Stimulated activated CD4-positive, alpha-beta T cell treated with anti-CD3 and anti-CD28 coated beads, Interleukin-4, amount 100 ng/mL, for 1 hour (primary cell): ENCODE measurements at places on chromosomes 7 and 10.

- DNase-seq: no peak
Observed at GRCh38 chr7:158431941-158432347, 155.7 kb downstream of the PTPRN2 start.

- peak; percentile 79 for DNase-seq
Observed at GRCh38 chr10:26438534-26439341, 597 bp downstream of the APBB1IP start.

DNA sequence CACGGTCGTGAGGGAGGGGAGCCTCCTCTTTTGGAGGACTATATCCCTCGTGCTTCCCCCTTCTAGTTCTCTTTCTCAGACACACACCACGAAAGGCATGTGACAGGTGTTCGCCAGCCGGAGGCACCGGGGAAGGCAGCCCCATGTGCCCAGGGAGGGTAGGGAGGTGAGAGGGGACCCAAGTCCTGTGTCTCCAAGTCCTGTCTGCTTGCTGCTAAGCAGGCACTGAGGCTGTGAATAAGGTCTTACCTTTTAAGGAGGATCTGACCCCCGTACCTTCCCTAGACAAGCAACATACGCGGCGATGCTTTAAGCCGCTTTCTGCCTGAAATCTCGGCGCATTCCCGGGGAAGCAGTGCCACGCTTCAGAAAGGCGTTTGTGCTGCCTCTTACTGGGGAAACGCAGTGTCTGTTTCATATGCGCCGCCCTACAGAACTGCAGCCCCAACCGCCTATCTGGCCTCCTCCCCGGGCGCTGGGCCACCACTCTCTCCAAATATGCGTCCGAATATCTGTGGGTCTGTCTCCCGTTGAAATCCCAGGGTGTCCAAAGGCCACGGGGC is 770 bp downstream of the PLXNA4 start:
- DNase-seq: no peak

DNA sequence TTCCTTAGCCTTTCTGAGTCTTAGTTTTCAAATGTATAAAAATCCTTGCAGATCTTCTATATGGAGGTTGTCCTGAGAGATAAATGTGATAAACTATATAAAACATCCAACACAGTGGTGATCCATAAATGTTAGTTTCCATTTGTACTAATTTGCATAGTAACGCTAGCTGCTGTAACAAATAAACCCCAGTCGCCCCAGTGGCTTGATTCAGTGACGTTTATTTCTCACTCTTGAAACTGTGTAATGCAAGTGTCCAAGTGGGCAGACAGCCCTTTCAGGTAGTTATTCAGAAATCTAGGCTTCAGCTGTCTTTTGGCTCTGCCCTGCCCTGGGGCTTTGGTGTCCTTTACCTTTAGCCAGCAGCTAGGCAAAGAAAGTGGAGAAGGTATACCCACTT is 106.3 kb downstream of the VTI1A start:
- no peak for DNase-seq

DNA sequence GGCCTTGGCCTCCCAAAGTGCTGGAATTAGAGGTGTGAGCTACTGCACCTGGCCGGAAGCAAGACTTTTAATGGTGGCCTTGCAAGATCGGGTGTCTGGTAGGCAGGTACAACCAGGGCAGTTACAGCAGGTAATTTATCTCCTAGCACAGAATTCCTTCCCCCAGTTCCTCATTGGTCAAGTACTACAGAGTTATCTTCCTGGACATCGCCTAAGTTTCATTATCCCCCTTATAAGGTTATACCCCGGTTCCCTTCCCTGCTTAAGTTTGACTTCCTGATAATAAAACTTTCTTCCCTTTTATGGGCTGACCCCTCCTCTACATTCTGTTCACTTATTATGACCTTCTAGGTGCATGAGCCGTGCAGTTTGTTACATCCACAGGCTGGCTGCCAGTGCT is 19.0 kb upstream of the CYP3A43 start:
- no peak for DNase-seq

DNA sequence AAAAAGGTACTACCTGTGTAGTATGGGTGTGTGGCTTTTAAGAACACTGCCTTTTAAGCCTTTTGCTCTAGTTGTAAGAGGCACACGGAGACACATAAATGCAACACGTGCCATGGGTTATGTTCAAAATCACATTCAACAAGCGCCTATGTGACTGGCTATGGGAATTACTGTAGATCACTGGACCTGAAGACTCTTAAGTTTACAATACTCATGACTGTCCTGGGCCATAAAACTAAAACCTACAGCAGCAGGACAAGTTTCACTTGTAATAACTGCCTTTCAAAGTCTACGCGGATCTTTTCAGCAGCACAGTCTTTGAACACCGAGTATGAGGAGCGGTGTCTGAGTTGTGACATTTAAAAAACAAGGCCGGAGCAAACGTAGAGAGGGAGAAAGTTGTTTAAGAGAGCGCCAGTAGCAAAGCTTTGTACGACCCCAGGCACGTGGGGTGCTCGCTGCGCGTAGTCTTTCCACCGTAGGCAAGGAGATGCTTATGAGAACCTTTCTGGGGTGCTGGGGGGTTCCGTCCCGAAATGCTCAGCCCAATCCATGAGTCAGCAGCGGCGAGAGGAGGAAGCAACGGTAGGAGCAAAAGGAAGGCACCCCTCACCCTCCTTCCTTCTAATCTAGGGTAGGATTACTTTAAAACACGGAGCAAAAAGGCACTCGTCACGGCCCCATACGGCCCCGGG is 662 bp downstream of the DNAJC2 start:
- peak; percentile 39 for DNase-seq

- peak; percentile 27 for DNase-seq
Observed at GRCh38 chr7:151439855-151440798, at the start of gene CRYGN. TSS of gene CRYGN (minus strand) at chr7:151440141. CDS start at chr7:151439917, 224 bp downstream.

GRCh38 chr10:86918022-86918471 is 39.4 kb downstream of the MMRN2 start:
- DNase-seq: no peak
